ENCODE measurements at places on chromosomes 1 and 21.

DNA sequence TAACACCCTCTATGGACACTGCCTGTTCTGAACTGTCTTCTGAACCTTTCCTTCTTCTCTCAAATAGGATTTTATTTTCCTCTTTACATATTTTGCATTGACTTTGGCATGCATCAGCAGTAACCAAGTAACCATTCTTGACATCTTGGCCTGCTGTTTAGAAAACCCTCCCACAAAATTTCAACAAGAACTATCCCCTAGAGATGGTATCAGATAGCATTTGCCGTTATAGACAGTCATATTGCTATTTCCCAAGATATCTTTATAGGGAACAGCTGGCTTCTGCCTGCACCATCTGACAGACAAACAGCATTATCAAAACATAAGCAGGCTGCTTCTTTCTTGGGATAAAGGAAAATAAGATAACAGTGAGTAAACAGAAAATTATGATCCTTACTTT lies 54.7 kb downstream of the LHX8 start:
- DNase-seq: no peak

DNA sequence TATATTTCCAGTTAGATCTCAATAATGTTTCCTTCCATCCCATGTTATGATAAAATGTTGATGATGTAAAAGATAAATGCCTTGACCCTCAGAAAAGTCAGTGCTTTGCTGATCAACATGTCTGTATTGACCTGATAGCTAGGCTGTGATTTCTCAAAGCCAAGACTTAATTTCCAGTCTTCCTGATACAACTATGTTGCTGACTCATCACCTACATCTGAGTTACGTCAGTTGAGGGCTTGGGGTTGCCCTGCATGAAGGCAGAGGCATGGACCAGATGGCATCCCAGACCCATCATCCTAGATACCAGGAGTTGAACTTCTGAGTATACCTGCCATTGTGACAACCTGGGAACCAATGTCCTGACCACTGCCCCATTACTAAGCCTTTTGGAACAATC lies 4.8 kb downstream of the LCE1D start:
- DNase-seq: no peak

DNA sequence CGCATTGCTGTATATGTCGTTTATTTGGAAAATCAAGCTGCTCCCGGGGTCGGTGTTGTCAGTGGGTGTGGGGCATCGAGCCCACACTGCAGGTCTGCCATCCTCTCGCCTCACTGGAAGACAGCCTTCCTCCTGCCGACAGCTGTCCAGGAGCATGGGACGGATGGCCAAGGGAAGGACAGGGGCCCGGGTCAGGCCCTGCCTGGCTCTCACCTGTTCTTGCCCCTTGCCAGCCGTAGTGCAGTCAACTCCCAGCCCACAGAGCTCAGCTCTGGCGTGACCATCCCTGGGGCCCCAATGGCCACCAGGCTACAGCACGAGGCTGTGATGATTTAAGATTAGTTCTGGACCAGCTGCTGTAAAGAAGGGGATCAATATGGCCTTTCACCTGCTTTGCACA lies 86.9 kb upstream of the ACTL8 start:
- no peak for DNase-seq

DNA sequence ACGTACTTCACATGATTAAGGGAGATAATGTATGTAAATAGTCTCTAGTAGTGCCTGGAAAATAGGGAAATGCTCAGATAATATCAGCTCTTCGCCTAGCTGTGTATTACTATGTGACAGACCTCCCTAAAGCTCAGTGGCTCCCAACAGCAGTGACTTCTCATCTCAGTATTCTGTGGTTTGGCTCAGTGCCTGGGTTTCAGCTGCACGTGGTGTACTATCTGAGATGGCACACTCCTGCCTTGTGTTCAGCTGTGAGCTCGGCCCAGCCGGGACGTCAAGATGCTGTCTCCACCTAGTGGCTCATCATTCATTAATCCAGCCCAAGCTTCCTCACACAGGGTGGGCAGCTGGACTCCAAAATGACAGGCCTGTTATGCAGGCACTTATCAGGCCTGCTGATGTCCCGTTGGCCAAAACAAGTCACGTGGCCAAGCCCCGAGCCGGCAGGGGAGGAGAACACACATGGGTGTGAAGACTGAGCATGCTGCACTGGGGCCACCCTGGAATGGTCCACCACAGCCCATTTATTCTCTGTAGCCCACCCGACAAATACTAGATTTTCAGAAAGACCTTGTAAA lies 17.8 kb downstream of the SLFNL1 start:
- peak; percentile 81 for DNase-seq

- DNase-seq: no peak
These were observed 207.1 kb downstream of the HIVEP3 start for GRCh38 chr1:41711581-41711980.
